Lung microvascular endothelial cell (primary cell): ENCODE measurements at places on chromosomes 13 and 19. TPM values are rescaled to one million over a fixed set of nuclear protein-coding genes. Genes with fewer than 3 reads are reported as not detected.

- DNase-seq, result no peak
These were observed 2.7 kb downstream of the SIX5 start for GRCh38 chr19:45766296-45766868.

DNA sequence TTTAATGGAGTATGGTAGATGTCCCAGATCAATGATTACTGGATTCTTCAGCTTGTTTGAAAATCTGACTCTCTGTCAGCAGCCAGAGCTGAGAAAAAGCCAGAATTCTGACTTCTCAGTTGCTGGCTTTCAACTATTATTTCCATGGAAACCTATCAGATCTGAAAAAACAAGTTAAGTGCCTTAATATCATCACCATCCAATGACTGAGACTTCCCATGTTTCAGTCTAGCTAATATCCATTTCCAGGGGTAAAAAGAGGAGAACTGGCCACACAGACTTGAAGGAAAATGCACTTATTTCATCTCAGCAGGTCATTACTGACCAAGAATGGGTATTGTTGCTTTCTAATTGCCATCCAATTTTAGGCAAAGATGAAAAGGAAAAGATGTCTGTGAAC, 75.2 kb downstream of the TNFSF11 start:
- no peak for DNase-seq

The C19orf73 gene
- total RNA-seq, result 0.22 and 0.40 TPM in 2 replicates

- DNase-seq, result no peak
These were observed 464.5 kb upstream of the SLITRK5 start for GRCh38 chr13:87206708-87207107.

The CEACAM3 gene
- total RNA-seq, result not detected in 2 replicates

DNA sequence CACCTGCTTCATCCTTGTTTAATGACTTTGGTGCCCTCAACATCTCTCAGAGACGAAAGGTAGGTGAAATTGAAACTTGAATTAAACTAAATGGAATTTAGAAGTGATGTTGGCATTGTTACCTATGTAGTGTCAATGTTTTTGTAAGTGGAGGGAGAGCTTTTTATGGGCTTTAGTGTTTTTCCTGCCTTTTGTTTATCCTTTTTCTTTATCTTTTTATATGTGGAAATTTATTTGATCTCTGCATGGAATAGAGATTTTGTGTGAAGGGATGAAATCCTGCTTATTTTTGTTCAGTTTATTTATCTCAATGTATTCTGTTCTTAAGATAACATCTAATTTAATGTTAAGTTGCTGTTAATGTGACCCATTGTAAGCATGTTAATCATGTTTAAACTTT, 39.5 kb downstream of the PAN3 start:
- no peak for DNase-seq

The ZNF816 gene
- 4.6 and 6.5 TPM in 2 replicates for total RNA-seq

DNA sequence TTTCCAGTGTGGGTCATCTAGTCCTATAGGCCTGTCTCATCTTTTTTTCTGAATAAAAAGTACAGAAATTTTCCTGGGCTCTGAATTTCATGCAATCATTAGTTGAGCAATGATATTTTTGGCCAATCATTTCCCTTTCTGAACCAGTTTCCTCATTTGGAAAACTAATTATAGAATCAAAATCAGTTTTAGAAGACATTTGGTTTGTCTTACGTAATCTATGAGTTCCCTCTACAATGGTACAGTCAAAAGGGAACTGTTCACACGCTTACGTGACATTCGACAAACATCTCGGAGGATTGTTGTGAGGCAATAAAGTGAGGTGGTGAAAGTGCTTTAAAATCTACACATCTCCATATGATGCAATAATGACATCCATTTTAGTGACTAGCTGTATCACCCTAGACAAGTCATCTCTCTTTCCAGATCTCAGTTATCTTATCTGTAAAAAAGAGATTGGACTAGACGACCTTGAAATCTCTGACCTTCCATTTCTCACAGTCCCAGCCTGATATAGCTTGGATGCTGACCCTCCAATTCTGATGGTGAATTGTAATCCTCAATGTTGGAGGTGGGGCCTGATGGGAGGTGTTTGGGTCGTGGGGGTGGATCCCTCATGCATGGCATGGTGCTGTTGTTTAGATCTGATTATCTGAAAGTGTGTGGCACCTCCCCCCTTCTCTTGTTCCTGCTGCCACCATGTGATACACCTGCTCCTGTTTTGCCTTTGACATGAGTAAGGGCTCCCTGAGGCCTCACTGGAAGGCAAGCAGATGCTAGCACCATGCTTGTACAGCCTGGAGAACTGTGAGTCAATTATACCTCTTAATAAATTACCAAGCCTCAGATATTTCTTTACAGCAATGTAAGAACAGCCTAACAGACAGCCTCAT, 26.7 kb downstream of the FLT1 start:
- DNase-seq, result no peak

DNA sequence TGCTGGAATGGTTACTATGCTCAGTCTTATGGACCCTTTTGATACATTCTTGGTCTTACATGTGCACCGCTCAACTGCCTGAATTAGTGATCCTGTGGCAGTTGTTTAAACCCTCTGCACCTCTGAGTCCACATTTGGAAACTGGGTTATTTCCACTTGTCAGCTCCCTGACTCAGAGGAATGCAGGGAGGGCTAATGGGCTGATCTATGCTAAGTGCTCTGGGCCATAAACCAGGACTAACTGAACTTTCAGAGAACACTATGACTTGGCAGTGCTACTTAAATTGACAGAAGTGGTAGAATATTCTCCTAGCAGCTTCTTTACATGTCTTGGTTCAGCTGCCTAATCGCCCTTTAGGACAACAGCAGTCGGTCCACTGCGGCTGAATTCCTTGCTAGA, 26.8 kb upstream of the MED4 start:
- no peak for DNase-seq

DNA sequence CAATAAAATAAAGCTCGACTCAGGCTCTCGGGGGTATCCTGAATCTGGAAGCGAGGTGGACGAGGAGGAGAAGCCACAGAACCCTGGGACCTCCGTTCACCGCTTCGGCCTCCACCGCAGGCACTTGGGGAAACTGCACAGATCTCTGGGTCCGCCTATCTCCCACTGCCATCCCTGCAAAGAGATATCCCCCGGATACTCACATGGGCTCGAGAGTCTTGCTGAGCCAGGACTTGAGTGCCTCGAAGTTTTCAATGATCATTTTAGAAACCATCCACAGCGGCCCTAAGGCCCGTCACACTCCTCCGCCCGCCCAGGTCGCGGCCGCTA, 589 bp downstream of the RBM26 start:
- DNase-seq, result peak; percentile 48

The CLIP3 gene
- 2.6 and 2.8 TPM in 2 replicates for total RNA-seq

- DNase-seq, result no peak
These were observed 11.0 kb downstream of the TMEM272 start for GRCh38 chr13:51833980-51834379.

DNA sequence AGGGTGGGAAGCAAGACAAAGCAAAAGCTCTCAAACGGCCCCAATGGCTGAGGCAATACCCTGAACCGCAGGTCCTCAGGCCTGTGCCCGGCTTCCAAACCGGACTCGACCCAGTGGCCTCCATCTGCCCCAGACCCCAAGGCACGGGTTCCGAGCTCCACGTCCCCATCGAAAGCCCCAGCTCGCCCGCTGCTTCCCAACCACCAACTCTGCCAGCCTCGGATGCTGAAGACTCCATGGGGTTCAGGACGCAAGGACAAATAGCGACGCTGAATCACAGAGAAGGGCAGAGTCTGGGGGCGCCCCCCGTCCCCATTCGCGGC, 559 bp downstream of the POLR2E start:
- no peak for DNase-seq

GRCh38 chr19:37470216-37470615, 1.1 kb downstream of the ZNF570 start:
- DNase-seq, result no peak

GRCh38 chr19:15178629-15179308, 22.0 kb downstream of the NOTCH3 start:
- no peak for DNase-seq

DNA sequence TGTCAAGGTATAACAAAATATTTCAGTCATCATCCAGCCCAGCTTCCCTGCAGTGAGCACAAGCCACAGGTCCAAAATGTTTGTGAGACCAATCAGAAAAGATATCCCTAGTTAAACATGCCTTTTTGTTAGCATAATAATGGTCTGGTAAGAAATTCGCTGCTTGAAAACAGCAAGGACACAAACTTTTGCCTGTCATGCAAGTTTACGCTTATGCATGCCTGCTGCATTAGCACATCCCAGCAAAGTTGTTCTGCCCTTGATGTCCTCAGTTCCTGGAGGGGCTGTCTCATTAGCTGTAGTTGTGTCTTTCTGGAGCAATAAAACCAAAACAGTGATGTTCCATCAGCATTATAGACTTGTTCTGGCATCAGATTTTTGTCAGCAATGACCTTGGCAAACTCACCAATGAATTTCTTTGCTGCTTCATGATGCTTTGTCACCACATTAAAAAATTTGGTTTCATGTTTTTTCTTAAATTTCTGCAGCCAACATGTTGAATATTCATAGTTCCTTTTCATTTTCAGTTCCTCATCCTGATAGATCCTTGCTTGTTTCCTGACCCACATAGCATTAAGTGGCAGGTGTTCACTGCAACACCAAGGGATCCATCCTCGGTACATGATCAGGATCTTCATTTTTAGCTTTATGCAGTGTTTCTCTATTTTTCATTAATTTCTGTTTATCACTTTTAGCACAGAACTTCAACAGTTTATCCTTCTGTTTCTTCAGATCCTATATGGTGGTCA, 72.0 kb upstream of the GPR183 start:
- no peak for DNase-seq

- DNase-seq, result no peak
These were observed 48.6 kb upstream of the UBE2L5 start for GRCh38 chr13:30373727-30374126.

- no peak for DNase-seq
These were observed 50.4 kb downstream of the RASA3 start for GRCh38 chr13:114081761-114082681.

The KLK1 gene
- total RNA-seq, result not detected in 2 replicates

The PLD3 gene
- total RNA-seq, result 87.6 and 128 TPM in 2 replicates

The EHD2 gene
- 76.3 and 90.7 TPM in 2 replicates for total RNA-seq

DNA sequence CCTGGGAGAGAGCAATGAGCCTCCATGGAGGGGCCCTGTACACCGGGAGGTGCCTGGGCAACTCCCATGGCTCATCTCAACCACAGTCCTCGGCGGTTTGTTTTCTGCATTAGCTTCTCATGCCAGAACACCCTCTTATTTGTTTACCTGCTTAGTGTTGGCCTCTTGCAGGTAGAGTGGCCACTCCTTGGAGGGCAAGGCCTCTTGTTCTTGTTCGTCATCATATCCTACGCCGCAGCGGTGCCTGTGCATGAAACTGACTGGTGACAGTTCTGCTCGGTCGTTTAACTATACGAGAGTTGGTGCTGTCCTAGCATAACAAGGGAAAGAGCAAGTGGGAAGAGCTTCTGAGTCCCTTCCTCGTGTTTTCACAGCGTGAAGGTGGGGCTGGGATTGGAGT, 40.5 kb upstream of the RNF113B start:
- DNase-seq, result no peak

DNA sequence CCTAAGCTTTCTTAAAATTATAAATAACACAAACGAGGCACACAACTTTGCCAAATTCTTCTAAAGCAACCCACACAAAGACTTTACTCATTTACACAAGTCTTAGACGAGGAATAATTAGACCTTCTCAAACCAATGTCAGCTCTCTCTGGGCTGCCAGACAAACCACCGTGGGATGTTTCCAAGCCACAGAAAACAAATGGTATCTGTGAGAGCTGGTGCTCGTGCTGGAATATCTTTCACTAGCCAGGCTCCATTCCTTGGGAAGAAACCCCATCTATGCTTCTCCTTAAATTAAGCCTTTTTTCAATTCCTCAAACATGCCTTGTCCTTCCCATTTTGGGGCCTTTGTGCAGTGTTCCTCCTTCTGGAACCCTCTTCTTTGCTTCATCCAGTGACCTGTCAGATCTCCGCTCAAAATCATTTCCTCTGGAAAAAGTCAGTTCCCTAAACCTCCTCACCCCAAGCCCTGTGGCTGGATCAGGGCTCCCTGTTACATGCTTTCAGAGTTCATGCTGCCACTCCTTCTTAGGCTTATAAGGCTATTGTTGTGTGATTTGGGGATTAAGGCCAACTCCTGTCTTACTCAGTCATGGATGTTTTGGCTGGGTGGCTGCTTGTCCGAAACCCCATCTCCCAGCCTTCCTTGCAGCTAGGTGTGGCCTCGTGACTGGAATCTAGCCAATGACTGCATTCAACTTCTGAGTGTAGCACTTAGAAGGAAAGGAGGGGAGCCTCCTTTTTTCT, 64.2 kb upstream of the GTF2F2 start:
- no peak for DNase-seq

The PTH2 gene
- not detected in 2 replicates for total RNA-seq

- no peak for DNase-seq
These were observed 34.5 kb downstream of the UFM1 start for GRCh38 chr13:38384171-38384570.

The PABPC3 gene
- total RNA-seq, result under 0.01 TPM in 2 replicates

DNA sequence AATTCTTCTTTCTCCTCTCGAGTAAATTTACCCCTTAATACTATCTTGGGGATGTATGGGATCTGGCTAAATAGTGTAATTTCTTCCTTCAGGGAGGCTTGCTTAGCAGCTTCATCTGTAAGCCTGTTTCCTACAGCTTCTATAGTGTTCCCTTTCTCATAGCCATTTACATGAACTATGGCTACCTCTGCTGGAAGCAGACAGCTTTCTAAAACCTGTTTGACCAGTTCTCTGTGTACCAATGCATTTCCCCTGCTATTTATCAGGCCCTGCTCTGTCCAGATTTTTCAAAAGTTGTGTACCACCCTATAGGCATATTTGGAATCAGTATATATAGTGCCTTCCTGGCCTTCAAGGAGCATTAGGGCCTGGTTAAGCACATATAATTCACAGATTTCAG, 113.6 kb upstream of the PCDH9 start:
- no peak for DNase-seq
